ENCODE measurements at places on chromosomes 4 and X.

GRCh38 chr4:2219233-2219760 is 22.6 kb downstream of the HAUS3 start:
- DNase-seq: no peak

GRCh38 chr4:18007625-18008024 is 13.9 kb downstream of the LCORL start:
- DNase-seq: no peak

GRCh38 chr4:158581161-158581560 is 59.5 kb downstream of the RXFP1 start:
- DNase-seq: no peak

DNA sequence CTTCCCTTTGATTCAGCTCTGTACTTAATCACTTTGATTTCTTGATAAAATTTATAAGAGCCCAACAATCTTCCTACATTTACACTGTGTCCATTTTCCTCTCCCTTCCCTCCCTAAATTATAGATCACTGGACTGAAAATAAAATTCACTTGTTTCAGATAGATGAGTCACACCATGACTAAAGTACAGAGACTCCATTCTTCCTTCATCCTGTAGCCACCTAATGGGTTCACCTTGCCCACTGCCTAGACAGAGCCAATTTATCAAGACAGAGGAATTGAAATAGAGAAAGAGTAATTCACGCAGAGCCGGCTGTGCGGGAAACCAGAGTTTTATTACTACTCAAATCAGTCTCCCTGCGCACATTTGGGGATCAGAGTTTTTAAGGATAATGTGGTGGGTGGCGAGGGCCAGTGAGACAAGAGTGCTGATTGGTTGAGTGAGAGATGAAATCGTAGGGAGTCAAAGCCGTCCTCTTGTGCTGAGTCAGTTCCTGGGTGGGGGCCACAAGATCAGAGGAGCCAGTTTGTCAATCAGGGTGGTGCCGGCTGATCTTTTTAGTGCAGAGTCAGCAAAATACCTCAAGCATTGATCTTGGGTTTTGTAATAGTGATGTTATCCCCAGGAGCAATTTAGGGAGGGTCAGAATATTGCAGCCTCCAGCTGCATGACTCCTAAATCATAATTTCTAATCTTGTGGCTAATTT is 71.3 kb upstream of the MED14 start:
- no peak for DNase-seq

- DNase-seq: no peak
These were observed 150.2 kb downstream of the SHROOM3 start for GRCh38 chr4:76585272-76585671.

DNA sequence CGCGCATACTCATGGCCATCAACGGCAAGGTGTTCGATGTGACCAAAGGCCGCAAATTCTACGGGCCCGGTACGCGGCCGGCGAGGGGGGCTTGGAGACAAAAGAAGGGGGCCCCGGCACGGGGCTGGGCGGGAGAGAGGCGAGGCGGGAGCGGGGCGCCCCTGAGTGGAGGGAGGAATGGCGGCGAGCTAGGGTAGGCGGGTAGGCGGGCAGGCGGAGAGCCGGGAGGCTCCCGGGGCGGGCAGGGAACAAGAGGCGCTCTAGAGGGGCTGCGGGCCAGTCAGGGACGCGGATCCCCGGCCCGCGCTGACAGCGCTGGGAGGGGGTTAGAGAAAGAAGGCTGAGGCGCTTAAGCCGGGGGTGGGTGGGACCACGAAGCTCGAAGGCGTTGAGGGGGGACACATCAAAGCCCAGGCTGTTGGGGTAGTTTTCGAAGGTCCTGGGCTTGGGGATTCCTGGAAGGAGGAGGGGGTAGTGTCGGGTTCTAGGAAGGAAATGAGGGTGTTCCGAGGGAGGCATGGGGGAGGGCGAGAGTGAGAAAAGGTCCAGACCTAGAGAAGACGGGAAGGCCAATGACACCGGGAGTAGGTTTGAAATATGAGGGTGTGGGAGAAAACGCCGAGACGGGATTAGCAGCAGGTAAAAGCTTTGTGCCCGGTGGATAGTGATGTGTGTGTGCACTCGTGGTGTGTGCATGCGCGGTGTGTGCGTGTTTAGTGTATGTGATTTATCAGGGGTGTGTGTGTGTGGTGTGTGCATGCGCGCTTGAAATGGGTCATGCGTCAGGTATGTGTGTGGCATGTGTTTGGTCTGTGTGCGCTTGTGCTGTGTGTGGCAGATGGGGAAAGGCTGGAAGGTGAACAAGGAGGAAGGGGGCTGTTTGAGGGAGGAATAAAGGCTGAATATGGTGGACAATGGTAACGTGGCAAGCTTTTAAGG is 807 bp downstream of the PGRMC1 start:
- DNase-seq: no peak

- DNase-seq: no peak
These were observed 24.1 kb downstream of the RNF4 start for GRCh38 chr4:2492970-2493369.

DNA sequence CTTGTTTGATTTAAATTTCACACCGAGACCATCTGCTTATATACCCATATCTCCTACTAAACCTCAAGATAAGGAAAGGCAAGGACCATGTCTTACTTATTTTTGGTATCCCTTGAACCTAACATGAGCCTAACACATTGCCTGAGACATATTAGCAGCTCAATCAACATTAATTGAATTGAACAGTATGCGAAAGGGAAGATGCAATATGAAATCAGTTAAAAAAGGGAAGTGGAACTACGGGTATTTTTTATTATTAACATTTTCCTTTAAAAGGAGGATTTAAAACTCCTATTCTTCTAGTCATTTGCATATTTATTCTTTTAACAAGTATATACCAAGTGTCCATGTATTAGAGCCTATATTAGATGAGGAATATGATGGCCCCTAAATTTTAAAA is 197.0 kb downstream of the CAMK2D start:
- DNase-seq: no peak

DNA sequence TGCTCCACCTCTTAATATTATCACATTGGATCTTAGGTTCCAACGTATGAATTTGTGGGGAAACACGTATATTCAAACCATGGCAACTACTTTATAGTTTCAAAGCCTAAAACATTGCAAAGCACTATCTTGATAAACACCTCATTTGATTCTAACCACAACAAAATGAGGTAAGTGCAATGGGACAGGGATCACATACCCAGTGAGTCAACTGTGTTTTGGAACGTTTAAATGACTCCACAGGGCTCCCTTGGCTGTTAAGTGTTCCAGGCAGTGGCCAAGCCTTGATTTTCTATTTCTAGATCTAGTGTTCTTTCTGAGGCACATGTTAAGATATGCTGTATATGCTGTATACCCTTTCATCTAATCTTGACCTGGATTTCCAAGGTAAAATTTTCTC is 54.5 kb upstream of the C1QTNF7 start:
- no peak for DNase-seq

DNA sequence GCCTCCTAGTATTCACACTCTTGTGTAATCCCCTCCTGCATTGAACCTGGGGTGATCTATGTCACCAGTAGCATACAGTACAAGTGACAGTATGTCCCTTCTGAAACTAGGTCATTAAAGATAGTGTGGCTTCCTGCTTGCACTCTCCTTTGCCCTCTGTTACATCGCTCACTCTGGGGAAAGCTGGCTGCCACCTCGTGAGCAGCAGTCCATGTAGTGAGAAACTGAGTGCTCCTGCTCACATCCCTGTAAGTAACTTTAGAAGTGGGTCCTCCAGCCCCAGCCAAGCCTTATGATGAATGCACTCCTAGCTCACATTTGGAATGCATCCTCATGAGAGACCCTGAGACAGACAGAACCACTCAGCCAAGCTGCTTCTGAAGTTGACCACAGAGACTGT is 89.8 kb upstream of the TNIP3 start:
- DNase-seq: no peak

- no peak for DNase-seq
These were observed 12.8 kb upstream of the CRMP1 start for GRCh38 chr4:5905714-5906113.

GRCh38 chr4:25320773-25321172 is 8.2 kb downstream of the ZCCHC4 start:
- no peak for DNase-seq

- DNase-seq: no peak
These were observed 409.8 kb upstream of the GRID2 start for GRCh38 chr4:91894006-91894405.

GRCh38 chr4:181971973-181972372 is 271.2 kb upstream of the TENM3 start:
- no peak for DNase-seq

DNA sequence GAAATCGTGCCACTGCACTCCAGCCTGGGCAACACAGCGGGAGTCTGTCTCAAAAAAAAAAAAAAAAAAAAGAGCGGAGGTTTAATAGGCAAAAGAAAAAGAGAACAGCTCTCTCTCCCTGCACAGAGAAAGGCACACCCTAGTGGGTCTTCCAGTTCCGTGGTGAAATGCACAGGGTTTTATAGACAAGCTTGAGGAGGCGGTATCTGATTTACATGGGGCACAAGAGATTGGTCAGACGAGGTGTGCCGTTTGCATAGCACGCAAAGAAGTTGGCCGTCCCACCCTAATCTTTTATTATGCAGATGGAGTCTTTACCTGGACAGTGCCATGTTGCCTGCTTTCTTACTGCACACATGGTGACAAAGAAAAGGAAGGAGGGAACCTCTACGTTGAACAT is 33.5 kb upstream of the REST start:
- no peak for DNase-seq

- no peak for DNase-seq
These were observed 6.5 kb upstream of the JAKMIP1 start for GRCh38 chr4:6206771-6207290.

DNA sequence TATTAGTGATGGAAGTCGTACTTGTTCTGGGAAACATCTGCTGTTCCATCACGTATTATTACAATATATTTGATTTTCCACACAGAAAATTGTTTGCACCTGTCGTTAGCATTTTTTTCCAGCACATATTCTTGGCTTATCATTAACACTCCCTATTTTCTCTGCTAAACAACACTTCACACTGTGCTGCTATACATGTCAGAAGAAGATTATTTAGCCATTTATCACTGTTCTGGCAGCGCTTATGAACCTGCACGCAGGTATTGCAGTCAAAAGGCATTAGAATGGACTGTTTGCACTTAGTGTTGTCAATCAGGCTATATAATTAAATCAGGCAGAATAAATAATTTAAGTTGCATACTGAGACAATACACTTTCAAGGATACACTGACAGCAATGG is 218.6 kb downstream of the CHM start:
- DNase-seq: no peak

GRCh38 chrX:2921193-2921592 is 7.9 kb downstream of the ARSD start:
- DNase-seq: no peak

GRCh38 chr4:103207673-103208072 is 9.5 kb upstream of the CENPE start:
- no peak for DNase-seq

DNA sequence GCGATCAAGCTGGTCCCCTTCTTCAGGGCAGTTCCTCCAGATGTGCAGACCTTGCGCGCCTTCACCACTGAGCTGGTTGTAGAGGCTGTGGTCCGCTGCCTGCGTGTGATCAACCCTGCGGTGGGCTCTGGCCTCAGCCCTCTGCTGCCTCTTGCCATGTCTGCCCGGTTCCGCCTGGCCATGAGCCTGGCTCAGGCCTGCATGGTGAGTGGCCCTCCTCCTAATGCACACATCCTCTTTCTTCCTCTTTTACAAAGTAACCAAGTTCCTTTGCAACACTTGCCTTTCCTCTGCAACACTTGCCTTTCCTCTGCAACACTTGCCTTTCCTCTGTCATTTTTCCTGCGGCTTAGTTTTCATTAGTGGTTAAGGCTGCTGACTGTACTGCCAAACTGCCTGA is 1.8 kb downstream of the CCDC22 start:
- no peak for DNase-seq

DNA sequence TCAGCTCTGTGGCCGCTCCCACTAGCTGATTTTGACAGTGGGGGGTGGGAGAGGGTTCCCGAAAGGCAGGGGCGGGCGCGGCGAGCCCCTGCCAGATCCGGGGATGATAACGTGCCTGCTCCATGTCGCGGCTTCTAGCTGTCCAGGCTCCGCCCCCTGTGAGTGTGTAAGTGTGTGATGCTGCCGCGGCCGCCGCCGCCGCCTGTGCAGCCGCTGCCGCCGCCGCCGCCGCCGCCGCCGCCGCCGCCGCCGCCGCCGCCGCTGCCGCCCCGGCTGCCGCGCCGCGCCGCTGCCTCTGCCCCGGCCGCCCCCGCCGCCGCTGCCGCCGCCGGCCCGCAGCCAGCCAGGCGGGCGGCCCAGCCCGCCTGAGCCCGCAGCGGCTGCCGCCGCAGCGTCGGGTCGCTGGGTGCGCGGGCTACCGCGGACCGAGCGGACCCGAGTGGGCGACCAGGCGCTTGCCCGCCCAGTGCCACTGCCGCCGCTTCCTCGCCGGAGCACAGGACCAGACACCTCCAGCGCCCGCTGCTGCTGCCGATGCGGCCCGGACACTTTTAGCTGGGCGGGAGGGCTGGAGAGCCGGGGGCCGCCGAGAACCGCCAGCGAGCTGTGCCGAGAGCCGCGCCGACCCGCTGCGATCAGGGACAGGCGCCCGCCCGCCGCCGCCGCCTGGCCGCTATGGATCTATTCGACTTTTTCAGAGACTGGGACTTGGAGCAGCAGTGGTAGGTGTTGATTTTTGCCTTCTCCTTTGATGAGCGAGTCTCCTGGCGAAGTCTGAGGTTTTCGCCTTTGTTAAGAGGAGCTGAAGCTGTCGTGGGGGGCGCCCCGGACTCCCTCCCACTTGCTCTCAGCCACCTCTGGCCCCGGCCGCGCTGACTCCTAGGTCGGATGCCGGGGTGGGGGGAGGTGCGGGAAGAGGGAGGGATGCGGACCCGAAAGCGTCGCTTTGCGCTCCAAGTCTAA is at the start of gene AFF2:
Gene AFF2, plus strand, starts transcription at position 195 of the 963 bp plus-strand sequence. Its CDS starts 481 bp downstream, at position 676.
- DNase-seq: no peak

DNA sequence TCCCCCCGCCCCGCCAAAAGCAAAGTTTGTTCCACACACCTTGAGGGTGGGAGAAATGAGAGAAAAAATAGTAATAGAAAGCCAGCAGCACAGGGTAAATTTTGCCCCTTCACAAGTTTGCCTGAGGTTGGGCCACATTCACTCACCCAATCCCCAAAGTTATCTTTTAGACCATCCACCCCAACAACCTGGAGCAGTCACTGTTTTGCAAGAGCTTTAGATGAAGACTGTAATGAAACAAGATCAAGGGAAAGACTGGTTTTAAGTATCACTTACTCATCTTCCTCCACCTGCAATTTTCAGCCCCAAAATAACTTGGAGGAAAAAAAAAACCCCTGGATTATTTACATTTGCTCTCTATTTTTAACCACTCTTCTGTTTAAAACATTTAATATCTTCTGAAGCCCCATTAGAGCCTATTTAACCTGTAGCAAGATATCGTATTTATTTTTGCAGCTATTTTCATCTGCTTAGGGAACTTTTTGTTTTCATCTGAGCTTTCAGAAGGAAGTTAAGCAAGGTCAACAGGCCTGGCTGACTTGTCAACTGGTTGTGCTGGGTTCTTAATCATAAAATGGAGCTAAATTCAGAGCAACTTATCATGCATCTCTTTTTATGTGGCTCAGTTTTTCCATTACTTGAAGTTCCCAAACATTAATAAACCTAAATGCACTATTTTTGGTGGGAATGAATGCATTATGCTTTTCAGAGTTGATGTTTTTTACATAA is 24.6 kb upstream of the TBL1X start:
- no peak for DNase-seq
